NCI-H1092 treated with DMSO at 0.1 percent for 48 hours (cell line): ENCODE measurements at places on chromosomes 13 and 19.
A peak's percentile ranks its signal among the peaks of the same experiment; 100 is the strongest.

DNA sequence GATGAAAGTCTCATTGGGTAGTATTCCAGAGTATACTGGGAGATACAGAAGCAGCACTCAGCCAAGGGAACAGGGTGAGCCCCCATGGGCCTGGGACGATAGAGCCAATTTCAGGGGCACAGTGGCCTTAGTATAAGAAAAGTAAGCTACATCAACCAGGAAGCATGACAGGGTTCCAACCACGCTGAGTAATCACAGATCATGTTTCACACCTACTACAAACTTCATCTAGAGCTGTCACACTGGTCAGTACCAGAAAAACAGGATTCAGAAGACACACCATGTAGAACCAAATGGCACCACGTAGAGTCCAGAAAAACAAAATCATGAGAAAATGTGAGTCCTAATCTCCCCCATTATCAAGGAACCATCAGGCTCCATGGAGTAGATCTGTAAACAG, 1292.4 kb upstream of the MIR17HG start:
- DNase-seq = no peak

DNA sequence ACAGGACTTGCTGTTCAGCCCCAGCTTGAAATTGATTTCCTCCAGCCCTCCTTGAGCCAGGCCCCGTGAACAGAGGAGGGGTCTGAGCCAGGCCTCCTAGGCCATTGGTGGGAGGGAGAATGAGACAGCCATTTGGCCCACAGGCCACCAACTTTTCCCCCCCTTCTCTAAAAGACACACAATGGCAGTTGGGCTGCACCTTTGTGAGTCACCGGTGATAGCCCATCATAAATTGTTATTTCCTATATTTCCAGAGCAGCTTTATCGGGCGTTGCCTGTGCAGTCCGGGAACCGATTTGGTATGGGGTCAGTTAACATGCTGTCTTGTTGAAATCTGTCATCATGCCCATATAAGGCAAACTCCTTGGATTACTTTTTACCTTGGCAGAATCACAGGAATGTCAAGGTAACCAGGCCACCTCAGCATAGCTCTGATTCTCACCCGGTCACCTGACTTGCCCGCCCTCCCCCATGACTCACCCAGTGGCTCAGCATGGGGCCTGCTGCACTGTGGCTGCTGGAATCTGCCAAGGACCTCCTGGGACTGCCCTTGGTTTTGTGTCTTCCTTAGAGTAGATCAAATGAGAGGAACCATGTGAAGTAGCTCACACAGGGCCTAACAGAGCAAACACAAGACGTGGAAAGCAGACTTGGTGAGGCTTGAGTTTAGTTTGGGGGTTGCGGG, 36.1 kb downstream of the ACTN4 start:
- DNase-seq = no peak

DNA sequence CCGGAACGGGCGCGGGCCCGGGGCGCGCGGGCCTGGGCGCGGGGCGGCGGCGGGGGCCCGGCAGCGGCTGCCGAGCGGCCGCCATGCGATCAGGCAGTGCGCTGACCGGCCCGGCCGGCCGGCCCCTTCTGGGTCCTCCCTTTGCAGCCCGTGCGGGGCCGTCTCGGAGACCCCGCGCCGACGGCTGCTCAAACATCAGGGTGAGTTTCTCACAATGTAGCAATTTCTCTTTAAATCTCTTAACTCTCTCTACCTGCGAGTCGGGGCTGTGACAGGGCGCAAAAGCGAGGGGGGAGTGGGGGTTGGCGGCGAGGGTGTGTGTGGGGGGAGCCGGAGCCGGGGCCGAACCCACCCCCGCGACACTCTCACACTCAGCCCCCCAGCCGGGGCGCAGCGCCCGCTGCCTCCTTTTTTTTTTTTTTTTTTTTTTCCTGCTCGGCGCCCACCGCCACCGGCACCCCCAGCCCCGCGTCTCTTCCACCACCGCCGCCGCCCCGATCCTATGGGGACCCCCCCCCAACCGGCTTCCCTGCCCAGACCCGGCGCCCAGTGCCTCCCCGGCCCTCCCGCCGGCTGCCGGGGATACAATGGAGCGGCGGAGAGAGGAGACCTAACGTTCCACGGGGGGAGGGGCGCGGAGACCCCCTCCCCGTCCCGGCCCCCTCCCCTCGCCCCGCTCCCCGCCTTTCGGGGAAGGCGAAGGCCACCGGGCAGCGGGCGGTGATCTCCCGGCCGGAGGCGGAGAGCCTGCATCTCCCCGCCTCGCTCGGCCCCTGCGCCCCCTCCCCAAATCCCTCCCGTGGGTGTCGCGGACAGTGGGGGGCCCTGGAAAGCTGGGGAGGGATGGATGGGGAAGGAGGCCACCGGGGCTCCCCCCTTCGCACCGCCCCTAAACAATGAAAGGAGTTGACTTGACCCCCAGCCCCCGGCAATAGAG, at the start of gene BICRA:
BICRA (plus strand) TSS at position 166 of the 937 bp plus-strand sequence. CDS start 64,441 bp downstream, outside the sequence.
- peak; percentile 73 for DNase-seq

GRCh38 chr19:48629599-48630295, 7.4 kb downstream of the DBP start:
- no peak for DNase-seq

- no peak for DNase-seq
These were observed 930 bp downstream of the ZNF583 start for GRCh38 chr19:56405062-56405461.

GRCh38 chr19:46656541-46656940, 4.4 kb downstream of the DACT3 start:
- DNase-seq = no peak
